ENCODE measurements at places on chromosomes 3 and 15.

DNA sequence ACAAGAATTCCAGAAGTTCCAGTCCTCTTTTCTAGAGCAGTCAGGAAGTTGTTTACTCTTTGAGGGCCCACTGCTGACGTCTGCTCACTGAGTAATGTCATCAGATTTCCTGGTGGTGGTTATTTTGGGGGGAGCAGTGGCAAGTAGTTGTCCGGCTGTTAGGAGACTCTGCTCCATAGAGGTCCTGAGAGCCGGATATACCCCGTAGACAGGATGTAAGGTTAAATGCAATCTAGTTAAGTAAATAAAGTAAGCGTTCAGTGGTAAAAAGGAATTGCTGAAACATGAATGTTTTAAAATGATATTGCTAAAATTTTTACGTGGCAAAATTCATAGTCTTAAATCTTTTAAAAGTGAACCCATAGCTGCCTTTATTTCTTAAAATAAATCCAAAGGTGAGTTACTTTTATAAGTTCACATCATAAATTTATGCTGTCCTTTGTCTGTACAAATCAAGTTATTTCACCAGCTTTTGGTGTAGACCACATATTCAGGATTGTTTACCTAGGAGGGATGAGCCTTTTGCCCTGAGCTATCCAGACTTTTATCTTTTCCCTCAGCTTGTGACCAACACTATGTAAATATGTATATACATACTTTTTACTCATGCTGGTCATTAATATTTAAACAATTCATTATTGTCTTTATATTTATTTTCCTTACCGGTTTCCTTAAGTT lies 65.8 kb downstream of the PDE8A start:
- DNase-seq: peak; percentile 94

- no peak for DNase-seq
These were observed 18.9 kb upstream of the GOLGB1 start for GRCh38 chr3:121768452-121768851.

- DNase-seq: no peak
These were observed 19.2 kb downstream of the PXYLP1 start for GRCh38 chr3:141250828-141251227.

DNA sequence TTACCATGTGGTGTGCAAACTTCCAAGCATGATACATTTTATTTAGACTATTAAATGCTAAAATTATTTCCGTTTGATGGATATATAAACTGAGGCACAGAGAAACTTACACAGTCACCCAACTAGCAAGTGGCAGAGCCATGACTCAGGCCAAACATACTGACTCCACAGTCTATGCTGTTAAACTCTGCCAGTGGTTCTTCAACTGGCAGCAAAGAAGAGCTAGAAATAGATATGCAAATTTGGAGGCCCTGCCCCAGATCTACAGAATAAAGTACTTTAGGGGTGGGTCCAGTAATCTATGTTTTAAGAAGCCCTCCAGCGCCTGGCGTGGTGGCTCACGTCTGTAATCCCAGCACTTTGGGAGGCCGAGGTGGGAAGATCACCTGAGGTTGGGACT lies 400.0 kb downstream of the FOXP1 start:
- DNase-seq: no peak

GRCh38 chr3:195893516-195893915 lies 14.8 kb downstream of the TNK2 start:
- DNase-seq: no peak

DNA sequence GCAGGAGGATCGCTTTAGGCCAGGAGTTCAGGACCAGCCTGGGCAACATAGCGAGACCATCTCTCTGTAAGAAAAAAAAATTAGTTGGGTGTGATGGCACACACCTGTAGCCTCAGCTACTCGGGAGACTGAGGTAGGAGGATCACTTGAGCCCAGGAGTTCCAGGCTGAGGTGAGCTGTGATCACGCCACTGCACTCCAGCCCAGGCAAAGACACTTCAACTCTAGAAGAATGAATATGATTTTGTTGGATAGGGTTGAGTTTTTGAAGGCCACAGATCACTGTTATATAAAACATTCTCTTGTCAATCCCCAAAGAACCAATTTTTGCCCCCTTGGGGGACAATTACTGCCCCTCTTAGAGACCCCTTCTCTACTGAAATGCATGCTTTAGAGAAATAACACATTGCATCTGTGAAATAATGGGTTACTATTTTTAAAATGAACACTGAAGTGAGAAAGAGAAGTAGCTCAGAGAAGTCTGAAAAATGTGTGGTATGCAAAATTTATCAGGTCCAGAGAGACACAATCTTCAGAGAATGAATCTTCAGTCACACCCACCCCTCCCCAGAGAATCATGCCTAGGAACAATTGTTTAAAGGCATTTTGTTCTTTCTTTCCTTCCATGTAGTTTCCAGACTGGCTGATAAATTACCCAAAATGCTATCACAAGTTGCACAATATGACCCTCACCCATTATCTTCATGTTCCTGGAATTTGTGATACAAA lies 42.7 kb downstream of the METTL6 start:
- DNase-seq: no peak

DNA sequence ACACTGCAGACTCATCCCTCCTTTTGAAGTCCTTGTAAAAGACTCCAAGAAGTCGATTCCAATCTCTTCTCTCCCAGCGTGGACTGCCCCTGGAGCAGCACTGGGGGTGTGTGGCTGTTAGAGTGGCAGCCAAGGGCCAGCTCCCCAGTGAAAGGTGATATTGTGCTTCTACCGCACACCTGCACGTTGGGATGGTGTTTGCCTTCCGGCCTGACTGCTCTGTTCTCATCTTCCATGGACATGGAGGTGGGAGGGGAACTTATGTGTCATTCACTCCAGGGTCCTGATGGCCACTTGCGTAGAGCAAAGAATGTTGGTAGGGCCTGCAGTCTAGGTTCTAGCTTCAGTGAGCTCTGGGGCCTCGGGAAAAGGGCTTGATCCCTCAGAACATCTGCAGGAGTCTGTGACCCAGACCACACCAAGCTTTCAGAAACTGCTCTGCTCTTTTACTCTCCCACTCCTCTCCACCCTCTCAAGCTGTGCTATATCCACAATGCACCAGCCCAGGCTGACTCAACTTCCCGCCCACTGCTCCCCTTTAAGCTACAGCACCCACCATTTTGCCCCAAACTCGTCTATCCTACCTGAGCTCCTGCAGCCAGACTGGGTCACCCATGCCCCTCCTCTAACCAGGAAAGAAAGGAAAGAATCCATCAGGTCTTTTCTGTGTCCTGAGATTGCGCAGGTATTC lies 31.3 kb downstream of the LIPC start:
- DNase-seq: no peak

DNA sequence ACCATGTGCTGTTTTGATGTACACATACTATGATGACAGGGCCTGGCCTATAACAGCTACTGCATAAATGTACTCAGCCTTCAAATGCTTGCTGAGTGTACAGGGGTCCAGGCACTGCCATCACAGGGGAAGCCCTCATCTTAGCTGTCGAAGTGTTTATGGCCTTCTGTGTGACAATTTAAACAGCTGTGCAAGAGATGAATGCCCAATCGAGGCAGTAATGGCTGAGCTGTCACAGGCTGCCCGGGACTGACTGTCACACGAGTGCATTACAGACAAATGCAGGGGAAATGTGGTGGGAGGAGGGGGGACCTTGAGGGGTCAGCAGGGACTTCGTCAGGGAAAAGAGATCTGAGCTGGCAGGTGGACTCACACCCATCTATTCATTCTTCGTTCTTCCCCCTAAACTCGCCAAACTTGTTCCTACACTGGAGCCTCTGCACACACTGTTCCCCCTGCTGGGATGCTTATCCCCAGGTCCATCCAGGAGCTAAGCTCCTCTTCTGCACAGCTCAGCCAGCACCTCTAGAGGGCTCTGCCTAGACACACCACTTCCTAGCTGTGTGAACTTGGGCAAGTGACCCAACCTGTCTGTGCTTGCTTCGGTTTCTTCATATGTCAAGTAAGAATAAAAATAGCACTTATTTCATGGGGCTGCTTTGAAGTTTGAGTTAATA lies 156.2 kb upstream of the IQSEC1 start:
- peak; percentile 53 for DNase-seq

DNA sequence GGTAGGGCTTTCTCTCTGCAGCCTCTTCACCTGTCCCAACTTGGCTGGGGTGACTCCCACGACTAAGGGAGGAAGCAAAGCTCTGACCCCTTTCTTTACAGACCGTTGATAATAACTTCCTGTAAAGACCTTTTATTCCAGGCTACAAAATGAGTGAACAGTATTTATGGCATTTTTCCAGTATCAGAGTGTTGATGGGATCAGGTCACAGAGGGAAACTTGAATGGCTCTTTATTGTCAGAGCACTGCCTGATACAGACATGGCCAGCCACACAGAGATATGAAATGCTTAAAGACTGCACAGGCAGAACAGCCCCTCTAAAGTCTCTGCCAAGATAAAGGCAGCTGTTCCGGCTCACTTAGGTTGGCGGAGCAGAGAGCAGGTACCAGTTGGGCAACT lies 1033.9 kb upstream of the NR2F2 start:
- DNase-seq: no peak

Data from A549 (cell line).